ENCODE measurements at places on chromosomes 2 and 18.

- no peak for DNase-seq
Measured at GRCh38 chr2:168697668-168698121, 104.7 kb upstream of the NOSTRIN start.

DNA sequence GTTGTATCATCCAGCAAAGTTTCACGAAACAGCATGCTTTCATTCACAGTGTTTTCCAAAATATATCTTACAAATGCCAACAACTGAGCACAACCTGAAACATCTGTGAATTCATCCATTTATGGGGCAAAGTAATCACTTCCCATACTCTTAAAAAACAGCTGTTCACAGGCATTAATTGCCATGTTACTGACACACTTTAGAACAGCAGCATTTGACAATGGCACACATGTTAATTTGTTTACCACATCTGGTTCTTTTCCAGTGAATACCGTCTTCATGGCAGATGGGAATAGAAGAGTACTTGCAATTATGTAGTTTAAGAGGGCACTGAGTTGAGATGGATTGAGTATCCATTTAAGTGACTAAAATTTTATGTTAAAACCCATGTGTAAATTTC lies 347.4 kb upstream of the LRP1B start:
- DNase-seq: peak; percentile 37

GRCh38 chr2:127604986-127605385 lies 41.0 kb upstream of the GPR17 start:
- DNase-seq: no peak

DNA sequence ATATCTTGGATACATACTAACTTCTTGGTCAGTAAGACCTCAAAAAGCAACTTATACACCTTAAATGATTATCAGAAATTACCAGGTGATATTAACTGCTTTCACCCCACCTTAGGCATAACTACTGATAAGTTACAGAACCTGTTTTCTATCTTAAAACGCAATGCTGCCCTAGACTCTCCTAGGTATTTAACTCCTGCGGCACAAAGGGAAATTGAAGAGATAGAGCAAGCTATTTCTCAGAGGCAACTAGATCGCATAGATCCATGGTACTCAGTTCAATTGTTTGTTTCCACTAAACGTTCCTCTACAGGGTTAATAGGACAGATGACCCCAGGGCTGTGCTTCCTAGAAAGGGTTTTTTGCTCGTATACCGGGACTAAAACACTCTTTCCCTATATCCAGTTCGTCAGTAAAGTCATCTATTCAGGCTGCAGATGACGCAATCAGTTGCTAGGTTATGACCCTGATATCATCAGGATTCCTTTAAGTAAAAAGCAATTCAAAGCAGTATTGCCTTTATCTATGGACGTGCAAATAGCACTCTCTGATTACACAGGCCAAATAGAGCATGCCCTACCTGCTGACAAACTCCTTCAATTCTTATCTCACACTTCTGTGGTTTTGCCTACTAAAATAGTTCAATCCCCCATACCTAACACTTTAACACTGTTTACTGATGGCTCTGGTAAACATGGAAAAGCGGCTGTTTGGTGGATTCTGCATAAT lies 62.3 kb upstream of the MYO3B start:
- DNase-seq: no peak

- peak; percentile 56 for DNase-seq
Measured at GRCh38 chr2:121635371-121635770, 13.9 kb downstream of the CLASP1 start.

GRCh38 chr18:65487569-65487968 lies 263.2 kb upstream of the CDH7 start:
- DNase-seq: no peak

DNA sequence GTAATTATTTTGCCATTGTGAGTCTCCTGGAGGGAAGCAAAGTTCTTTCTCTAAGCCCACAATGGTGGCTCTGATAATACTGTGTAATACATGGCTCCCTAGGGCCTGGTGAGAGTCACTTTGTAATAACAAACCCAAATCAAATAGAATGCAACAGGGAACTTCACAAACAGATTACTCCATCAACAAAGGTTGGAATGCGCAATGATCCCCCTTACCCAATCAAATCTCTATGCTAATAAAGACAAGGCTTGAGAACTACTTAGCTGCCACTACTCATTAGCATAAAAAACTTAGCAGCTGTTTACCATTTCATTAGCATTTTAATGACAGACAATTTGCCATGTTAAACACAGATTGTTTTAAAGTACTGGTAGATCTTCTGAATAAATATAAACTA lies 285.6 kb upstream of the SESTD1 start:
- DNase-seq: no peak

- no peak for DNase-seq
Measured at GRCh38 chr2:29130295-29130694, 15.1 kb downstream of the CLIP4 start.

DNA sequence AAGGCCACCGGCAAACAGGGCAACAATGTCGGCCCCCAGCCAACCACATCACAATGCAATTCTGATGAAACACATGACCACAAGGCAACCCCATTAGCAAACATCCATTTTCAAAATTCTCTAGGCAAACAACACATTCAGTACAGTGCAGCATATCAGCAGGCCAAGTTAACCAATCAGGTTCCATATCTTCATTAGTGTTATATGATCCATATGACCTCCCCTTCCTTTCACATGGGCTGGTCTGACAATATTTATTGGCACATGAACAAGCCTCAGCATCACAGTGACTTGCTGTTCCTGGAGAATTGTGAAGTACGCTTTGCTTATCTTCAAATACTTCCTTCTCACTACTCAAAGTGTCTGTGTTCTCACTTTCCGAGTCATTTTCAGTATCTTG lies 19.8 kb downstream of the RNF103 start:
- DNase-seq: no peak

GRCh38 chr2:120018549-120018948 lies 5.7 kb downstream of the EPB41L5 start:
- no peak for DNase-seq

DNA sequence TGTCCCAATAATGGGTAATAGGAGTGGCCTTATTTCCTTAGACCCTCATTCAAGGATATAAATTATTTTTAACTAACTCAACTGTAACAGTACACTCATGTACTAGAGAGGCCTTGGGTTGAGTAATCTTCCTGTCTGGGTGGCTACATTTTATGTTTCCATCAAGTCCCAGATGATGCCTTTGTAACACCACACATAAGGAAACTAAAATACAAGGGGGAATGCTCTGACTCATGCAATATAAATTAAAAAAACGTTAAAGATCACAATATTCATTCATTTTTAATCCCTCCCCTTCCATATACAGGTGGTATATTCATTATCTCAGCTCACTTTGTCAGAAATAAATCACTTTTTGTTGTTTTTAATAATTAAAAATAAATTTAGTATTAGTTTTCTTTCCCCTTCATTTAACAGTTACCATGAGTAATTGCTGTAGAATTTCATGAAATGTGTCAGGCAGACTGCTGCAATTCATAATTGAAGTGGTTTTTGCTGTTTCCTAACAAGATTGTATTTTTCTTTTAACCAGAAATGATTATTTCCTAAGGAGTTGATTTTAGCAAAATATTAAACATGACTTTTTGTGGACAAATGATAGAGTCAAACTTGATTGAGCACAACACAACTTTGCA lies 1403.6 kb downstream of the SUCLG1 start:
- no peak for DNase-seq

GRCh38 chr2:32064021-32064601 lies 755 bp downstream of the SPAST start:
- DNase-seq: peak; percentile 34

DNA sequence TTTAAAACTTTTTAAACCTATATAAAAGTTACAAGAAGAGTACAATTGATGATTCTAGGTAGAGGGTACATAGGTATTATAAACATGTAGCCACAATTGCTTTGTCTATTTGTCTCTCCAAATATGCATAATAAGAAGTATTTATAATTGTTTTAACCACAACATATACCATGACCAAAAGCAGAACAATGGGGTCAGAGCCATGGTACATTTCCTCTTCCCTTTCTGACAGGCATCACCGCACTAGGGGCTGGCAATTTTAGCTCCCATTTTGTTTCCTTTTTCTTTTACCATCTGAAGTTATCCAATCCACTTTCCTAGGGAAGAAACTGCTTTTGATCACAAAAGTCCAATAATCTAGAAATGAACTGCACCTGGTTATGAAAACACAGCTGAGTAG lies 49.3 kb downstream of the TMX3 start:
- DNase-seq: no peak

Data from NCI-H2171 (cell line).